Stimulated activated CD8-positive, alpha-beta memory T cell treated with anti-CD3 and anti-CD28 coated beads, Interleukin-4, amount 100 ng/mL, for 4 hours (primary cell): ENCODE measurements at places on chromosomes 5 and 9.

- DNase-seq: no peak
Measured at GRCh38 chr5:133041910-133042309, 9.9 kb upstream of the HSPA4 start.

GRCh38 chr9:17045381-17045940 lies 89.4 kb upstream of the CNTLN start:
- DNase-seq: no peak

GRCh38 chr5:25950681-25951080 lies 1087.7 kb downstream of the CDH9 start:
- no peak for DNase-seq

DNA sequence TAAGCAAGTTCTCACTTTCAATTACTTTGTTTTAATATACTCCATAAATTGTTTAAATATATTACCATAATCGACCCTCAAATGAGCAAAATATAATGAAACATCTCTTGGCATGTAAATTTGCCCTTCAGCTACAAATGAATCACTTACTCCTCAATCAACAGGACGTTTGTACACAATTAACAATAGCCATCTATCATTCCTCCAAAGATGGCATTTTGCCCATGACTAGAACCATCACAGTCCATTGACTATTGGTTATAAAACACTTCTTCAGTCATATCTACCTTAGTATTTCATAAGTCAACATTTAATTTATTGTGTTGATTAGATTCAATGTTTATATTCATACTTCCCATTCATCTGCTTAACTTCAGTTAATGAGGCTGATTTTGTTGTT lies 127.2 kb downstream of the CTNND2 start:
- DNase-seq: no peak

DNA sequence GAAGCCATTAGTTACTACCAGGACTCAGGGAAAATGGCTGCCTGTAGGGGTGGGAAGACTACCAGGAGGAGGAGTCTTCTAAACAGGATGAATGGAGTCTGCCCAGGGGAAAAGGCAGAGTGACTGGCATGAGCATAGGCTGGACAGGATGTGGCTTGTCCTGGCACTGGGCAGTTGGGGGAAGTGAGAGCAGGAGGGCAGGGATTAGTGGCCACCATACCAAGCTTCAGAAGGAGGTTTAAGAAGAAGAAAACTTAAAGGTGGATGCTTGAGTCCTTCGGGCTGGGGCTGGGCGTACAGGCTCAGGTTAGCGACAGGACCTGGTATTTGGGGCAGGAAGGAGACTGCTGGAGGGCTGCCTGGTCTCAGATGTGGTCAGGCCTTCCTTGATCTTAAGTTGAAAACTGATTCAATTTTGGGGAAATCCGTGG lies 5.0 kb upstream of the NSD1 start:
- no peak for DNase-seq

DNA sequence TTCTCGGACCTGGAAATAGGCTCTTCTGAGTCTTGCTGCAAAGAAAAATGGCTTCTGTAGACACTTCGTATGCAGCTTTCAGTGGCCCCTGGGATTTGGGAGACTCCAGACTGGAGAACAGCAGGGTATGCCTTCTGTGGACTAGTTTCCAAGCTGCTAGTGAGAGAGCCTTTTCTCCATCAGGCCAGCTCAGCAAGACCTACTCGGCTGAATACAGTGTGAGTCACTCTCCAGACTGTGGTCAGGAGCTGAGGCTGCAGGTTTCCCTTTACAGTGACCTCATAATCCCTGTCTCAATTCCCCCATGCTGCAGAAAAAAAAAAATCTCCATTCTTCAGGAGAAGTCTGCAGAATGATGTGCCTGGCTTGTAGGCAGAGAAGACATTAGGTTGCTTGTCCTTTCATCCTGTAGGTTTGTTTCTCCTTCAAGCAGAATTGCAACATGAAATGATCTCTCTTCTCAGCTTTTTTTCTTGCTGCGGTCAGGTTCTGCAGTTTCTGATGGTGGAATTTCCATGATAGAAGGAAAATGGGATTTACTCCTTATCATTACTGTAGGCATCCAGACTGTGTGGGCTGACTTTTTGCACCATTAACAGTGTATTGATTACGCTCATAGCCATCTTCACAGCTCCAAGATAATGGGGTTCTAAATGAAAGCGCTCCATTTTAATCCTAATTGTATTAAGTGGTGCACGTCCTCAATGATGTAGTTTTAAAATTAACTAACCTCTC lies 78.3 kb upstream of the TNFSF8 start:
- no peak for DNase-seq

DNA sequence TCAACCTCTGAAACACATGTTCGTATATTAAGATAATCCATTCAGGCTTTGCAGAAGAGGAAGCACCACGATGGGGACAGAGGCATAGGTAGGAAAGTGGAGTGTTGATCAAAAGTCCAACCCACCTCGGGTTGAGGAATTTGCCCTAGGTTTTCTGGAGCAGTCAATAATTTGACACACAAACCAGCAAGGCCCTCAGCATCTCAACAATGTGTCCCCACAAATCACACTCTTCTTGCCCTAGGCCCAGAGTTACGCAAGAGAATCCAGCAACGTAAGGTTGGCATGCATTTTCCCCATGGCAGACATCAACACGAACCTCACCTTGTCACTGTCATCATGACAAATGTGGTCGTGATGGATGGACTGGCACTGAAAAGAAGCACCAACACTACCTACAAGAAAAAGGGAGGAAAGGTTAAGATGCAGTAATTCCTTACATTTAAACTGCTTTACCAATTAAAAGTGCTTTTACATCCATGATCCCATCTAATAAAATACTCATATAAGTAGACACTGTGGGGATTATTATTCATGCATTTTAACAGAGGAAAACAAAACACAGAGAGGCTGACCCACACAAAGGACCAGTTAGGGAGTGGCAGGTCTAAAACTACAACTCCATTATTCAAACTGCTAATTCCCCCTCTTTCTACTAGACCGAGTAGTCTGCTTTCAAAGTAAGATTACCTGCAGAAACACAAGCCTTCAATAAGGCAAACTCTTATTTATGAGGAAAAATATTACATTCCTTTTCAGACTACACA lies 24.4 kb upstream of the RNF38 start:
- DNase-seq: no peak

DNA sequence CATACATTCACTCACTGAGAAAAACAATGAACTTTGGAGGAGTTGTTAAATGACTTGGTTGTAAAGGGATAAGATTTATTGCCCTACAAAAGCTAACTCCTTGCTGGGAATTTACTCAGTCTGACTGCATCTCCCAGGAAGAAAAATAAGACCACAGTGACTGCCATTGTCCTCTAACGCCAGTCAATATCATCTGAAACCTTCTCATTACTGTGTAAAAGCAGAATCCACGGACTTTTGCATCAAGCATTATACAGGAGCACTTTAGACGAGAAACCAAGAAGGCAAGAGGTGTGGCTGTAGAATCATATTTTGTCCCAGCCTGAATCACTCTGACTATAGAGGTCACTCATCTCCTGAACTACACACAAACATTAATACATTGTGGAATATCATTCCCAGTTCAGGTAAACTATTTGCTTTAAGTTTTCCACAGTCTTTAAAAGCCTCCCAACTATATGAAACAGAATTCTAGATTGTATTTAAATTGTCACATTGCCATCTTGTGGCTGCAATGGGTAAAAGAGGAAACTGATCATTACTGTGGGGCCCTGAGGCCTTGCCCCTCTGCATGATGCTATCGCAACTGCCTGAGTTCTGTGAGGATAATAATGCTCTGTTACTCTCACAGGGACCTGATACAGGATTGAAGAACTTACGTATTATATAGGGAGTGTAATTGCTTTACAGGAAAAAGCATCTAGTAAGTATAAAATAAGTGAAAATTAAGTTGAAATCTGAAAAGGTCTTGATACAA lies 142.9 kb downstream of the SLCO4C1 start:
- no peak for DNase-seq

DNA sequence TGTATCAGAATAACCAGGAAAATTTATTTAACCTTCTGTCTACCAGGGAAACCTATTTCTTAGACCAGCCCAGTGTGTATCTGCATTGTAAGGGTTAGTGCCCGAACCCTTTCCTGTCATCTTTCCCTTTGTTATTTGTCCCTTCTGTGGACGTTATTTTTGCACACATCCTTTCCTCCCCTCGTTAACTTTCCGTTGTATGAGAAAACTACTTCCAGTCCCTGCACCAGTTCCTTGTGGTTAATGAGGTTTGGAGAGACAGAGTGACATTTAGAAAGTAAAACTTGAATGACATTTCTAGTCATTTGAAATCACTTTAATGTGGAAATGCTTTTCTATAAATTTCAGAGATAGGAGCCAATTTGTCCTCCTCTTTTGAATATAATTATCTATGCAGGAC lies 4.3 kb upstream of the IFNB1 start:
- DNase-seq: no peak

DNA sequence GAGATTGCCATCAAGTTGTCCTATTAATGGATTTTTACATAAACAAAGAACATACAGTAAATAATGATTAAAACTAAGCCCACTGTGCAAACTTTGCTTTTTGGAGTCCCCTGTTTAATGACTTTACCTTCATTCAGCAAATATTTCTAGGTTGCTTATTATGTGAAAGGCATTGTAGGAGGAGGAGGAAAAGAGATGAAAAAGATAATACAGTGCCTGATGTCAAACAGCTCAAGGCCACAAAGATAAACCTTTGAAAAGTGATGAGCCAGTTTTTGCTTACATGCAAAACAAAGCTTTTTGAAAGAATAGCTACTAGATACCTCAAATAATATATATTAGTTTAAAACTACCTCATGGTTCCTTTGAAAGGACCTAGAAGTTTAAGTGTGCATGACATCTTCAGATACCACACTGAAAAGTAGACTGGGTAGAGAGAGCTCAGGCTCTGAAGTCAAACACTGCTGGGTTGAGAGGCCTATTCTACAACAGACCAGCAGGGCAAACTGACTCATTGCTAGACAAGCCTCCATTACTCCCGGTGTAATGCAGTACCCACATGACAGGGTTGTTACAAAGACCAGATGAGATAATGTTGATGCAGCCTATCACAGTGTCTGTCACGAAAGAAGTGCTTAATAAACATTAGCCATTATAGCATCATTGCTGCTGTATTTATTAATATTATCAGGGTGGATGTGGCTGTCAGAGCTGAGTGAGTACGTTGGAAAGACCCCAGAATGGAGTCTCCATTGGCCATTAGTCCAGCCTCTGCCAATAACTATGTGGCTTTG lies 11.8 kb downstream of the DEPDC1B start:
- DNase-seq: no peak

DNA sequence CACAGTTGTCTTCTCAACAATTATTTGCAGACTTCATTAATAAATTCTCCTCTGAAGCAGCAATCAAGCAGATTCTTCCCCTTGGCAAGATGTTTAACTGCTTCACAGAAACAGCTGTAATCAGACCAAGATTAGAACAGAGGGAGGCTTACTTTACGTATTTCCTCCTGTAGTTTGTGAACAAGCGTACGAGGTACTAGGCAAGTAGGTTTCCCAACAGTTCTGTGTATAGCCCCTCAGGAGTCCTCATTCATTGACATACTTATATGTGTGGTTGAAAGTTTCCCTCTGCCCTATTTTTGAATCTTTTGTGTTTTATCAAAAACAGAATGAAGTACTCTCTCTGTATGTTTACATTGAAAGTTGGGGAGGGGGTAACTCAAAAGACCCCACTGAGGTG lies 128.0 kb downstream of the SPATA31D1 start:
- no peak for DNase-seq

- no peak for DNase-seq
Measured at GRCh38 chr9:5111696-5112095, 73.7 kb downstream of the INSL6 start.

DNA sequence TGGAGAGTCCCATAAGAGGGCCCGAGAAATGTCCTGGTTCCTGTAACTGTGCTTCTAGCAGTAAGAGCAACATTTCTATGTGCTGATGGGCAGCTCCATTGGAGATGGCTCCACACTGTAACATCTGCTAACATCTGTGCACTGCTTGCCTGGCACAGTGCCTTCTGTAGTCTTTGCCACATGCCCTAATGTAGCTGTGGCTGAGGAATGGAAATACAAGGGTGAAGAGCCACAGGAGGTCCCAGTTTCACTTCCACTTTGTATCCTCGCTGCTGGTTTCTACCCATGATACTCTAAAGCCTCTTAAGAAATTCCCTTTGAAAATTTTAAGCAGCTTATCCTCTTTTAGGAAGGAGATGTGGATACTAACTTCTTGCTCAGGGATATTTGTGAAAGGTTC lies 97.4 kb downstream of the HOMER1 start:
- DNase-seq: no peak

- no peak for DNase-seq
Measured at GRCh38 chr9:16611983-16612382, 258.5 kb downstream of the BNC2 start.

DNA sequence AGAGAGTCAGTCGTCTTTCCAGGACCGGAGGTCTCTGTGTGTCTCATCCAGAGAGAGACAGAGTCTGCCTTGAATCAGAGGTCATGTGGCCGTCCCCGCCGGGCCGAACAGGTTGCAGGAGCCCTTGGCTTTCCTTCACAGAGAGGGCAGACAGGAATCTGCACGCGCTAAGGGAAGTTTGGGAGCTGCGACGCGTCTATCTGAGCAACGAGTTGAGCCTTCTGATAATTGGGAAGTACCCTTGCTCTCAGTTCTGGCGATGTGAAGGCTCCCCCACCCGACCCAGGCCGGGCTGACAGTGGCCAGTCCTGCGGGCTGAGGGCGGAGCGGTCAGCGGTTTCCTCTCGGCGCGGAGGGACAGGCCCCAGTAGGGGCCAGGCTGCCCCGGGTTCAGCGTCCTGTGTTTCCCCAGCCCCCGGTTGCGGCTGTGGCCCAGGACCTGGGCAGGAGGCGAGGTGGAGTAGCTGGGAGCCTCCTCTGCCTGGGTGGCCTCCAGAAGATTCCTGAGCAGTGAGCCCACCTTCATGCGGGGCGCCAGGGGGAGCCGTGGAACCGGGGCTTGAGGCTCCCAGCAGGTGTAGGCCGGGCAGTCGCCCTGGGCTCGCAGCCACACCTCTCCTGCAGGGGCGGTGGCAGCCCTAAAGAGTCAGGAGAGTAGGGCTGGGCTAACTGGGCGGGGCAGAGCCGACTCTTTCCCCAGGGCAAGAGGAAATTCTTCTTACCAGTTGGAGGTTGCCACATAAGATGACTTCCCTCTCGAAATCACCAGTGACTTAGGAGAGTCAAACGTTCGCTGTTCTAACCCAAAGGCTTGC lies 13.9 kb downstream of the NR2F1 start:
- no peak for DNase-seq

GRCh38 chr5:149108651-149109280 lies 32.5 kb upstream of the ABLIM3 start:
- no peak for DNase-seq

- no peak for DNase-seq
Measured at GRCh38 chr5:122844910-122845228, 544 bp upstream of the SNX24 start.

GRCh38 chr5:57441557-57441956 lies 41.1 kb downstream of the ACTBL2 start:
- no peak for DNase-seq

GRCh38 chr5:2582106-2582505 lies 169.4 kb downstream of the IRX2 start:
- no peak for DNase-seq

DNA sequence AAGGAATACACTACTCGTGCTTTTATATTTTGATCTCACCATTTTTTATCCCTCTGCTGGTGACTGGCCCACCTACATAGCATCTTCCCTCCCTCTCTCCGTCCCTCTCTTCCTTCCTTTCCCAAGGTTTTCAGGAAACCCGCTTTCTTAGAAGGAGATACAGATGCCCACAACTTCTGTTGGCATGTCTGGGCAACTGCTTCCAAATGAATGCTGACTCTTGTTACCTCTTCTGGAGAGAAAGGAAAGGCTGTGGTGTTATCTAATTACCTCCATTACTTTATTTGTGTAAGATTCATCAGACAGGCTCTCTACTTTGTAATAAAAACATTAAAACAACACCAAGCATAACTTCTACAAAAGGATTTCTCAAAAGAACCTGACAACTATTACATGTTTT lies 20.2 kb downstream of the FANCC start:
- DNase-seq: no peak
